ENCODE measurements at places on chromosomes 3 and 15.

- no peak for DNase-seq
Measured at GRCh38 chr15:65743637-65744252, 48.3 kb downstream of the DENND4A start.

DNA sequence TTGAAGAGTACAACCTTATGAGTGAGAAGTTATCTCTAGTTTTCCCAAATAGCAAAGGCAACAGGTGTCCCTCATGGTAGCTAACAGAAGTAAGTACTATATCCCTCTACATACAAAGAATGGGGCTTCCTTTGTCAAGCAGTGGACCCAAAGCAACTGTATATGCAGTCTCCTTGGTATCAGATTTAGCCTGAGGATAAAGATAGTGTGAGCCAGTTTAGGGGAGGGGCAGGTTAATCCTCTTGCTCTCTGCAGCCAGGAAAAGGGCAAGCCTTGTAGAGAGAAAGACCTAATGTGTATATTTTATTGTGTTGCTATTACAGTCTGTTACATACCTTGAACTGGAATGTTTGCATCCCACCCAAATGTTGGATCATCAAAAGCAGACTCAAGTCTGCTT, 117.9 kb upstream of the COL8A1 start:
- DNase-seq, result no peak

- DNase-seq, result no peak
Measured at GRCh38 chr15:88187195-88187594, 69.3 kb downstream of the NTRK3 start.

DNA sequence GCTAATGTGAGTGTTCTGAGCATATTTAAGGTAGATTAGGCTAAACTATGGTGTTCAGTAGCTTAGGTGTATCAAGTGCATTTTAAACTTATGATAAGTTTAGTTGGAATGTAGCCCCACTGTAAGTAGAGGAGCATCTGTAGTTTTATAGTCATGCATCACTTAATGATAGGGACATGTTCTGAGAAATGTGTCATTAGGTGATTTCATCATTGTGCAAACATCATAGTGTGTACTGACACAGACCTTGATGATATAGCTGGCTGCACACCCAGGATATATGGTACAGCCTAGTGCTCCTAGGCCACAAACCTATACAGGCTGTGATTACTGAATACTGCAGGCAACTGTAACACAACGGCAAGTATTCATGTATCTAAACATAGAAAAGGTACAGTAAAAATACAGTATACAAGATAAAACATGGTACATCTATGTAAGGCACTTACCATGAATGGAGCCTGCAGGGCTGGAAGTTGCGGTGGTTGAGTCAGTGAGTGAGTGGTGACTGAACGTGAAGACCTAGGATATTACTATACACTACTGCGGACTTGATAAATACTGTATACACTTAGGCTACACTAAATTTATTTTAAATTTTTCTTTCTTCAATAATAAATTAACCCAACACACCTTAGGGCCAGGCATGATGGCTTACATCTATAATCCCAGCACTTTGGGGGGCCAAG, 17.9 kb downstream of the DNAH1 start:
- DNase-seq, result no peak

DNA sequence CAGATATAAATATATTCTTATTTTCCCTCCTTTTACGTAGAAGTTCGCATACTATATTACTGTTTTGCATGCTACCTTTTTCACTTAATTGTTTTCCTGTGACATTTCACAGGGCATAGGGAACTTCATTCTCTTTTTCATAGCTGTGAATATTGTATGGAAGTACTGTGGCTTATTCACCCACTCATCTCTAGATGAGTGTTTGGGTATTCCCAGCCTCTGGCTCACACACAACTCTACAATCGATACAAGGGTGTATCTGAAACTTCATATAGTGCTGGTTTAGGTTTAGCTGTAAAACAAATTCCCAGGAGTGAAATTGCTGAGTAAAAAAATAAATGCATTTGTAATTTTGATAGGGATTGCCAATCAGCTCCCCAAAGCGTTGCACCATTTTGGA, 55.3 kb upstream of the MAGI1 start:
- no peak for DNase-seq

DNA sequence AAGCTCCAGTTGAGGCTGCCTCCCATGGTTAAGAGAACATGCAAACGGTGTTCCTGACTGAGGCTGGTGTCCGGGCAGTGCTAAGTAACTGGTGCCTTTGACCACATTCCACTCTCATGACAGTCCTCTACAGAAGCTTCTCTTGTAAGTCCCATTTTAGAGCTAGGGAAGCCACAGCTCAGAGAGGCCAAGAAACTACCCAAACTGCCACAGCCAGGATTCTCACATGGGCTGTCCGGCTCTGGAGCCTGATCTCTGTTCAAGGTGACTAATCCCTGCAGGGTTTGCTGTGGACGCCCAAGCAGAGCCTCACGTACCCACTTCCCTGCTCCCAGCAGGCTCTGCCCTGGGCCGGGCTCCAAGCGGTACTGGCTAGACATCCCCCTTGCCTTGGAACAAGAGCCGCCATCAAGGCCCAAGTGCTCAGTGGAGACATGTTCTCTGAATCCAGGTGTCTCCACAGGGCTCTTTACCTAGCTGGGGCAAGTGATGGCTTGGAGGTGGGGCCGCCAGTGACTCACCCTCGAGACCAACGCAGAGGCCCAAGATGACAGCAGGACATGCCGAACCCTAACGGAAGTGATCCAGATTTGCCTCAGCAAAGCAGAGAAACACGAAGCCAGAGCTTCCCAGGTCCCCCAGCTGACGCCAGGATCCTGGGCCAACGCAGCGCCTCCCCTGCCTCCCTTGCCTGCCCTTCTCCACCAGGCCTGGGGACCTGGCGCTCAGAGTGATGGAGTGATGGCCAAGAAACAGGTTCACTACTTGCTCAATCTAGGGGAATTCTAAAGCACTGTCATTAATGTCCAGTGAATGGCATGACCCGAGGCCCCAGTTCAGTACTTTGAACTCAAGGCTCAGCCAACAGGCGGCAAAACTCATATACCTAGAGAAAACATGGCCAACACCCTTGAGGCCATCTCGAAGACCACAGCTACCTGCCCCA, 24.4 kb downstream of the KLHL25 start:
- DNase-seq, result no peak

GRCh38 chr15:72196409-72197040, 1.1 kb downstream of the GRAMD2A start:
- DNase-seq, result no peak

GRCh38 chr3:189632242-189632641, 1.1 kb downstream of the TP63 start:
- no peak for DNase-seq

GRCh38 chr15:42165106-42165505, 8.7 kb upstream of the PLA2G4F start:
- no peak for DNase-seq

GRCh38 chr3:20077068-20077467, 36.8 kb downstream of the KAT2B start:
- no peak for DNase-seq

GRCh38 chr3:23314981-23315762, 112.0 kb downstream of the UBE2E2 start:
- no peak for DNase-seq

- no peak for DNase-seq
Measured at GRCh38 chr15:67266870-67267269, 12.3 kb downstream of the IQCH start.

DNA sequence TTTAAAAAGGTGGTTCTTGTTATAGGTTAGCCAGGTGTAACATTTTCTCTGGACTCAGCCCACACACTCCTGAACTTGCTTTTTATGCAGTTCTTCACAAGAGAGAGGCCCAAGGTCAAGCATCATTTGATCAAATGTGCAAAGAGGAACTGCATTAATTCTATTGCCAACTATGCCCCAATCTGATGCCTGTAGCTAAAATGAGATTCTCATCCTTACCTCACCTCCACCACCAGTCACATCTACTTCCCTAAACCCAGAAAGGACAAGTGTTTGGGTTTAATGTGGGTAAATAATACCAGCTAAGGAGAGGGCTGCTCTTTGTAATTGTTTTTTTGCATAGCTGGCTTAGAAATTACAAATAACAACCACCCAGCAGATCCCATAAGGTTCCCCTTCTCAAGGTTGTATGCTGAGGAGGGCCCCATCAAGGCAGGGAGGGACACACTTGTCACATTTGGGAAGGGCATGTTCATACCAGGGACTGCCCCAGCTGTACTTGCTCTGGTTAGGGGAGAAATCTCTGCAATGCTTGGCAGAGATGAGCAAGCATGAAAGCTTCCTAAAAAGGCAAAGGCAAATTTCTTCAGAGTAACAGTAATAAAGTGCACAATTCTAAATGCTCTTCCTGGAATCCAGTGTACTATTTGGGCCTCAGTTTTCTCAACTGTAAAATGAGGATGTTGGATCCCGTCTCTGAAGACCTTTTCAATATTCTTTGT, 76.2 kb downstream of the TGFBR2 start:
- no peak for DNase-seq

- DNase-seq, result no peak
Measured at GRCh38 chr3:52787672-52788625, 6.6 kb upstream of the ITIH3 start.

- no peak for DNase-seq
Measured at GRCh38 chr3:157438194-157438730, 1.6 kb downstream of the PTX3 start.

DNA sequence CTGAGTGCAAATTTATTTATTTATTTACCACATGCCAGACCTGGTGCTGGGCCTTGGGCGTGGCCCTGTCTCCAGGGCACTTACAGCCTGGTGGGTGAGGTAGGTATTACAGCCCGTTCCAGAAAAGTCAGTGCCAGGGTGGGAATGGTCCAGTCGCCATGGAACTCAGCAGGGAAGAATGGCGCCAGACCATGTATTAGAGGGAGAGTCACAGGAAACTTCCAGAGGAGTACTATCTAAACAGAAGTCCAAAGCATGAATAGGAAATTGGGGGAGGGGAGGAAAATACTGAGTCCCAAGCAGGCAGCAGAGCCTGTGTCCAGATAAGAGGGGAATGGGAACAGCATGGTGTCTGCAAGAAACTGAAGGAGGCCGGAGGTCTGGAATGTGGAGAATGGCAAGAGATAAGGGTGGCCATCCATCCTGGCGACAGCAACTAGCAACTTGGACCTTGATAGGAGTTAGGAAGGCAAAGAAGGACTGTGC, 27.0 kb downstream of the SH3BP5 start:
- no peak for DNase-seq

DNA sequence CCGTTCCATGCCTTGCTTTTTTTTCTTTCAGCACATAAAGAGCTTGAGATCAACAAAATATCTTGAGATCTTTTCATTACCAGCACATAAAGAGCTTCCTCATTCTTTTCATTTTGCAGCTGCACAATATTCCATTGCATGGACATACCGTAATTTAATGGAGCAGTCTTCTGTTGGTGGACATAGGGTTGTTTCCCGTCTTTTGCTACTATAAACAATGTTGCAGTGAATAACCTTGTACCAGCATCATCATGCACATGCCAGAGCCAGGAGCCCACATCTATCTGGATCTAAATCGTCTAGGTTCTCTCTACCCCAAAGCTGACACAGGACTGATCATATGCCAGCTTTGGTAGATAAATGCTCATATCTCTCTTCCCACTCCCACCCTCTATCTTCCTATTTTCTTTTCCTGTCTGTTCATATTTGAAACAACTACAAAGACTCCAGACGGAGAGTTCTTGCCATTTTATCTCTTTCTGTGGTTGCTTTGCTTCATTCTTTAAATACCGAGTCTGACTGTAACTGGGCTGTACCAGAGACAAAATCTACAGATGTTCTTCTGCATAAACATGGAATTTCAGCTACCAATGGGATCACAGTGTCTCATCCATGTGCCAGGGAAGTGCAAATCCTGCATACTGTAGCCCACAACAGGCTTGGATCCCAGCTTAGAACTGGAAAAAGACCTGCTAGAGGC, 47.1 kb upstream of the AKAP13 start:
- no peak for DNase-seq

DNA sequence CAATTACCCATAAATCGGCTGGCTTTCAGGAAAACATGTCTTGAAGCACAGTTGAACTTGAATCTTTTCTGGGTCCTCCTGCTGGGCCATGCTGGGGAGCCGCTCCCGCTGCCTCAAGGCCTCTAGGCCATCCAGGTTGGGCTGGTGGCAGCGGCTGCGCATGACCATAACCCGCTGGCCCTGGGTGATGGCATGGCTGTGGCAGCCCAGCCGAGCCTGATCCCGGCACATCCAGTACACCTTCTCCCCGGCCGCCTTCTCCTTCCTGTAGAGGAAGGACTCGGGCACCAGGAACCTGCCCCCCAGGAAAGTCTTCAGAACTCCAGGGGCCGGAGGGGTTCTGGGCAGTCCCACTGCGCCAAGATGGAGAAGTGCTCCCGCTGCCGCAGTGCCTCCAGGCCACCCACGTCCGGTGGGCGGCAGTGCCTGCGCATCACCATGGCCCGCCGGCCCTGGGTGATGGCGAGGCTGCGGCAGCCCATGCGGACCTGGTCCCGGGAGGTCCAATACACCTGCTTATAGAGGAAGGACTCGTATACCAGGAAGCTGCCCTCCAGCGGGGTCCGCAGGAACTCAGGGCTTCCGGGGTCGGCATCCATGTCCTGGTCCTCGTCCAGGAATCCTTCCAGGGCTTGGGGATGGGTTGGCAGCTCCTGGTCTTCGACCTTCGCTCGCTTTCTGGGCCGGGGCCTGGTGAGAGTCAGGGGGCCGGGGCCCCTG, 84.3 kb upstream of the FXR1 start:
- DNase-seq, result no peak

- no peak for DNase-seq
Measured at GRCh38 chr15:87599616-87600015, 656.9 kb downstream of the NTRK3 start.

DNA sequence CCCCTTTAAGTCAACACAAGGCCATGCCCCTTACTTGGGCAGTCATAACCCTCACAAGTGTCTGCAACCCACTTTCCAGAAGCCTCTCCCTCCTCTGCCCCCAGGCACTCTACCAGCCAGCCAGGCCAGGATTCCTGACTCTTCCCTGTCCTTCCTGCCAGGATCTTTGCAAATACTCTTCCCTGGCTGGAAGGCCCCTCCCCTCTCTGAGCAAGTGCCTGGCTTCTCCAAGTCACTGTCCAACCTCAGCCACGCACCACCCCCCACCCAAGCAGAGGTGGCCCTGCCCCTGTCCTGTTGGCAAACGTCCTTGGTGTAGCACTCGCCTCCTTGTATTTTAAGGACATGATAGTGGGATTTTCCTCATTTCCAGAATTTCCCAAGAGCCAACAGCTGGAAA, 54.7 kb upstream of the USP3 start:
- DNase-seq, result no peak

GRCh38 chr3:60798456-60798855, 452.8 kb downstream of the FHIT start:
- DNase-seq, result no peak

DNA sequence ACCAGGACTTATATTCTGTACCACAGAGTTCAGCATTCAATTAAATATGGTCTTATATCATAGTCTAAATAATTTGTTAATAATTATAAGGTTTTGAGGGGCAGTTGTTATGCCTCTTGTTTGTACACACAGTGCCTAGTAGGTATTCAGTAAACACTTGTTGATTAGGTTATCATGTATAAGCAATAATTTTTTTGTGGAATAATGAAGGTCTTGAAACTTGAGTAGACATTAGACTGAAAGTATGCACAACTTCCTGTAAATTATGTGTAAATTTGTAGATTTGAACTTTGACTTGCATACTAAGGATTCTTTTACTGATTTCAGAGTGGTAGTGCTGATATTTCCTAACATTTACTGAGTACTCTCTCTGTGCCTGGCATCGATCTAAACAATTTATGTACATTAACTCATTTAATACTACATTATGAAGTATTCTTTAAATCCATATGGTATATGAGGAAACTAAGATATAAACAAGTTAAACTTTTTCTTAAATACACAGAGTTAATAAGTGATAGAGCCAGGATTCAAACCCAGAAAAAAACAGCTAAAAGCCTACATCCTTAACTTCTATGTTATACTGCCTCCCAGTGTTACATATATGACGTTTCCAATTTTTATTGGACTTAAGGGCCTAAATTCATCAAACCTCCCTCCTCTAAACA, 65.1 kb downstream of the GLCE start:
- DNase-seq, result peak; percentile 7

Measured in SHP77 treated with DMSO at 0.1 percent for 48 hours (cell line).